ENCODE measurements at places on chromosomes 5 and 9. TPM values are rescaled to one million over a fixed set of nuclear protein-coding genes. Genes with fewer than 3 reads are reported as not detected.

The AGXT2 gene
- not detected for total RNA-seq

The MEIKIN gene
- not detected for total RNA-seq

The IRX2 gene
- under 0.01 TPM for total RNA-seq

The SLC6A19 gene
- total RNA-seq, result under 0.01 TPM

The IFNA13 gene
- not detected for total RNA-seq

Measured in temporal lobe (tissue), 4 donors.